ENCODE measurements at places on chromosomes 1 and 21. TPM values are rescaled to one million over a fixed set of nuclear protein-coding genes. Genes with fewer than 3 reads are reported as not detected.

The ZYG11A gene
- total RNA-seq, result 0.35 TPM

The JAM2 gene
- total RNA-seq, result 0.37 TPM

The SPRR2E gene
- total RNA-seq, result not detected

The MUTYH gene
- 67.2 TPM for total RNA-seq
